ENCODE measurements at places on chromosomes 4 and X.

GRCh38 chr4:153705743-153706468, 21.8 kb downstream of the TLR2 start:
- no peak for DNase-seq

DNA sequence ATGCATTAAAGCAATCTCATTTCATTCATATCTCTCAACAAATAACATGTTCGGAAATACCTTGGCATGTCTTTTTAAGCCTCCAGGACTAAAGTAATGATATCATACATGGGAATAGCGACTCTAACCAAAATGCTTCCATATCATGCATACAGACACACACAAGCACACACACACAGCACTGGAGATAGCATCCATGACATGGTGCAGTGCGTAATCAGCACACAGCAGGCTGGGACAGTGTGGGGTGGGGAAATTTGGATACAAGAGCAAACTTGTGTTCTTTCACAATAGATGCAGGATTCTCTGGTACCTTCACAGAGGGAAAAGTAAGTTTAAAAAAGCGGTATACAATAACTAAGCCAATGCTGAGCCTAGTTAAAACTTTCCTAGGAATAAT, 132.3 kb upstream of the HPGD start:
- no peak for DNase-seq

- DNase-seq, result no peak
Measured at GRCh38 chrX:17549107-17549651, 174.2 kb downstream of the NHS start.

GRCh38 chr4:156538210-156538609, 433.4 kb downstream of the PDGFC start:
- DNase-seq, result no peak

GRCh38 chr4:44210750-44211149, 237.9 kb downstream of the KCTD8 start:
- DNase-seq, result no peak

DNA sequence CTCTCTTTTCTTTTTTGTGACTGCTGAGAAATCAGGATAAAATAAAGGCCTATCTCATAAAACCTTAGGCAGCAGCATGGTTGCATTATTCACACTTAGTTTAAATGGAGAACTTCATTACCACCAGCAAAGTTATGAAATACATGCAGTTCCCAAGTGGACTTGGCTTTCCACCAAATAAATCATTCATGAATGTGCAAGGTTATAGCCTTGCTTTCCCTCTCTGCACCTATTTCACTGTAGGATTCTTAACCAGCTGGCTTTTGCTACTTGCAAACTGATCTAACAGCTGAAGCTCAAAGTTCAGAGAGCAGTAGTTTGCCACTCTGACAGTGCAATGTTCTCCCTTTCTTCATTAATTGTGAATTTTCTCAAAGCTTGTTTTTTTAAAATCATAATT, 140.1 kb upstream of the SMIM31 start:
- DNase-seq, result peak; percentile 68

DNA sequence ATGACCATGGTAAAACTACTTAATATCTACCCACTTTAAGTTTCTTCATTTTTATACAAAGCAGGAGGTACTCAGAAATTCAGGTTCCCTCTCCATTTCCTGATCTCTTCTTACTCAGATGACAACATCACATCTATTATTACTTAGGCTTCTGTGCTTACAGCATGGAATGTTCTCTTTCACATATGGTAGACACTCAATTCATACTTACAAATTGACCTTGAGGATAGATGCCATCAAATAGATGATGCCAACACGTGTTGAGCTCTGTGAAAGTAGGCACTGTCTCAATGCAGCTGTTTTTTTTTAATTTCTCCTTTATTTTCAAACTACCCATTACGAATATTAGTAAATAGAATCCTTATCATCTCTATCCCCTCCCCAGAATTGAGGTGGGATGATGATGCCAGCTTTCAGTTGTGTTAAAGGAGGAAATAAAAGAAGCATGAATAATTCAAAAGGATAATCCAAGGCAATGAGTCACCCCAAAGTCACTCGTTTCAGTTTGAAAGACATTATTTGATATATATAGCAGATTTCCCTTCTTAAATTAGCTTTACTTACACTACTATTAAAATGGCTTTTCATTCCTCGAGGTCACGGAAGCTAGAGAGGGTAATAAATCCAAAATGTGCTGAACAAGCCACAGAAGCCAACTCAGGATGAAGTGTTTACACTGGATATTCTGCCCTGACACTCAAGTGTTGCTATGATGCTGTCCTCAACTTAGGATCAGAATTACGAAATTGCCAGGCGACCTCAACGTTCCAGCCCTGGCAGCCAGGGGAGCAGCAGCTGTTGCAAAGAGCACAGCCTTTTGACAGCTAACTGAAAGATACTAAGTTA, 124.2 kb upstream of the EOLA2 start:
- DNase-seq, result peak; percentile 50

GRCh38 chrX:103092942-103093341, at the start of gene NXF3:
Gene NXF3, minus strand, starts transcription at chrX:103093143. Its CDS starts 120 bp downstream, at chrX:103093023.
- no peak for DNase-seq

DNA sequence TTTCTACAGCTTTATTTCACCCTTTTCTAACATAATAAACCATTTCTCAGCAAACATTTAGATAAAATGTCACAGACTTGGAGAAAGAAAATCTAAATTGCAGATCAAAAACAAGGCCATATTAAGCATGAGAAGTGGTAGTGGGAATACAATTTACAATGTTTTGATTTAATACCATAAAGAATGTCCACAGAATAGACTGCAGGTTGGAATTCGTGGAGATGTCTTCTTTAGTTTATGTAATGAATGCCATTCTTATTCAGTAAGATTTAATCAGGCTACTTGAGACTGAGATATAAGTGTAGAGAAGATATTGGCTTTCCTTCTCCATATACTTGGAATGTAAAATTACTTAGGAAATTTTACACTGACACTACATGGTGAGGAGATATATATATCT, 91.9 kb upstream of the ZFP42 start:
- DNase-seq, result no peak

DNA sequence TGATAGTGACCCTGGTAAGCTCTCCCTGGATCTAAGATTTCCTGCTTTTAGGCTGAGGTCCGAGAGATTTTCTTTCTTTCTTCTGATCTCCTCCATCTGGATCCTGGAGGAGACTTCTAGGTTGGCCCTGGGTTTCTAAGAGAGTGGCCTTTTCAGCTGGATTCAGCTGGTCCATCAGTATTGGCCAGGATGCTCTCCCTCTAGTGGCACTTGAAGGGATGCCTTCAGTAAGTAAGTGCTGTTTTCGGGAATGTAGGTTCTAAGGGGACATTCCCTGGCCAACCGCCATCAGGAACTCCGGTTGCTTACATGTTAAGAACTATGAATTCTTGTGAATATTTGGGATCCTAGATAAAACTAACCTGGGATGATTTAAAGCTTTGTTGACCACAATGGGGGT, 56.9 kb downstream of the SERTM2 start:
- DNase-seq, result peak; percentile 47

- DNase-seq, result no peak
Measured at GRCh38 chr4:7194251-7195140, 2.2 kb downstream of the SORCS2 start.

DNA sequence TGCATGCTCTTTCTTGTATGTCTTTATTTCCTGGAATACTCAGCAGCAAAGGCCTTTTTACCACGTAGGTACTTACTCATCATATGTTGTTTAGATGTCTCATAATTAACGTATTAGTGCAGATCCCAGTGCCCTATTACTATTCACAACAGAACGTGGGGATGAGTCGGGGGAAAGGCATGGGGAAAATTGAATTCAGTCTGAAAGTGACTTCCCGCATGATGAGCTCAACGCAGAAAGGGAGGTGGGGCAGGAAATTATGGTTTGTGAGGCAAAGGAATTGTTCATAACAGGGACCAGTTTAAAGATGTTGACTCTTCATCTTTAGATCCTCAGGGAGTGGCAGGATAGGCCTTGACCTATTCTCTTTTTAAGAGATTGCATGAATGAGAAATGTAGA, 2.0 kb upstream of the TMPRSS11D start:
- peak; percentile 66 for DNase-seq

DNA sequence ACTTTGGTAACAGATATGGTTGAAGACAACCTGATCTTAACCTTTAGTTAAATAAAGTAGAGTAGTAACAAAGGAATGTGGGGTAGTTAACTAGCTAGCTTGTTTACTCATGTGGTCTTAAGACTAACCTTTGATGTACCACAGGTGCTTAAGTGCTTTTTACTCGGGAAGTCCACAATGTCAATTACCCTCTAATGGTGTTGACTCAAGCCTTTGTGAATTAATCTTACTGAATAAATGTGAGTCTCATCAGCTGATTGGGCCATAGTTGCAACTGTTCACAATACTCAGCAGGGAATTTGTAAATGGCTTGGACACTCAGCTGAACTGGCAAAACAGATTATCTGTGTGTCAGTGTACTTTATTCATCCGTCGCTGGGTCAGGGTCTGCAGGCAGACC, 119.0 kb upstream of the UGT8 start:
- DNase-seq, result no peak

GRCh38 chr4:176957353-176958118, 164.8 kb upstream of the VEGFC start:
- DNase-seq, result no peak

DNA sequence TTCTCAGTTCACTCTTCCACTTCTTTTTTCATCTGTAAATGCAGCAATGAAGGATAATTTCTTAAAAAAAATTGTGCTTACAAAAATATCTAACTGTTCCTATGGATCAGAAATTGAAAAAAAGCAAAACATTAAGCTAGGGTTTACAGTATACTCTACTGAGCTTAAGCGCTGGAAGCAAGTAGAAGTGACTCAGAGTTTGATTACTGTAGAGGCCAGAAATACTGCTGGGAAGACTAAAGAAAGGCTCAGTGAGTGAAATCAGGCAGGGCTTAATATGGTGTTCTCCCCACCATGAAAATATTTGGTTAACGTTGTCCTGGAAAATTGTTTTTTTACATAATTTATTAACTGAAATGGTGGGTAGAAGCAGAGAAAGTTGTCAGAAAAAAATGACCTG, 1061.8 kb upstream of the GRIA3 start:
- DNase-seq, result no peak

DNA sequence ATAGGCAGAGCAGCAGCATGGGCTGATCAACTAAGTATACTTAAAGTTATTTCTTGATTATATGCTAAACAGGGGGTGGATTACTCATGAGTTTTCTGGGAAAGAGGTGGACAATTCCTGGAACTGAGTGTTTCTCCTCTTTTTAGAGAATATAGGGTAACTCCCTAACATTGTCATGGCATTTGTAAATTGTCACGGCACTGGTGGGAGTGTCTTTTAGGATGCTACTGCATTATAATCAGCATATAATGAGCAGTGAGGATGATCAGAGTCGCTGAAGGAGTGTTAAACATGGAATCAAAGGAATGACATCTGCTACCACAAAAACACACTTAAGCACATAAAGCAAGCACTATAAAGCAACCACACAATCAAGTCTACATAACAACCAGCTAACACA, 66.5 kb downstream of the SPIN4 start:
- no peak for DNase-seq

DNA sequence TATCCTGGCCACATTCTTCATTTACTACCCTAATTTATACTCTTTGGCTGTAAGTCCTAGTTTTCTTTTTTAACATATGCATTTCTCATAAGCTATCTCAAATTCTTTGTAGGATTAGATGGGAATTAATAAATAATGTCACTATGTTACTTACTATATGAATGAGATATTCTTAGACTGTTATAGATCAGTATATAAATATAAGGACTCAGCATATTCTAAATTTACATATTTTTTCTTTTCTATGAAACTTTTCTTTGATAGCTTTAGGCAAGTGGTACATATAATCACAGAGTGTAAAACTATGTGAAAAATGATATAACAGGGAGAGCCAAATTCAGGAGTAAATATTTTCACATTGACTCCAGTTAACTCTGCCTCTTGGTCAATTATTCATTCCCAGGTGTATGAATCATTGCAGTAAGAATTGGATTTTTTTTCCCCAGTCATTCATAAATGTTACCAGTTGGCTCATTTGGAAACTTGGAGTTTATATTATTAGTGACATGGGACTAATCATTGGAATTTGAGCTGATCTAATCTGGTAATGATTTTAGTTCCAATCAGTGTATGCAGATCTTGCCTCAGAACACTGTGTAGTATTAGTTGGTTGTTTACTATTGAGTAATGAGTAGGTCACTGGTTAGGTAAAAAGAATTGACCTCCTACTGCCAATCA, 25.3 kb downstream of the FHIP1A start:
- DNase-seq, result peak; percentile 46

GRCh38 chr4:15930314-15930713, 8.2 kb downstream of the FGFBP1 start:
- no peak for DNase-seq

DNA sequence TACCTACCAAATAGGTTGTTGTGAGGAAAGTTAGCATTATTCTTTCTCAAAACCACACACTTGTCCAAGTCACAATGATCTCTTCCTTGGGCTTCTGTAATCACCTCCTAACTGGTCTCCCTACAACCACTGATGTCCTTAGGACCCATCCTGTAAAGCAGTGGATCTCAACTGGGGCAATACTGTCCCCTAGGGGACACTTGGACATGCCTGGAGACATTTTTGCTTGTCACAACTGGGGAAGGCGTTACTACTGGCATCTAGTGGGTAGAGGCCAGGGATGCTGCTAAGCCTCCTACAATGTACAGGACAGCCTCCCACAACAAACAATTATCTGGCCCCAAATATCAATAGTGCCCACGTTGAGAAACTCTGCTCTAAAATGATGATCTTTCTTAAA, 118.7 kb upstream of the AP1S2 start:
- DNase-seq, result peak; percentile 75

DNA sequence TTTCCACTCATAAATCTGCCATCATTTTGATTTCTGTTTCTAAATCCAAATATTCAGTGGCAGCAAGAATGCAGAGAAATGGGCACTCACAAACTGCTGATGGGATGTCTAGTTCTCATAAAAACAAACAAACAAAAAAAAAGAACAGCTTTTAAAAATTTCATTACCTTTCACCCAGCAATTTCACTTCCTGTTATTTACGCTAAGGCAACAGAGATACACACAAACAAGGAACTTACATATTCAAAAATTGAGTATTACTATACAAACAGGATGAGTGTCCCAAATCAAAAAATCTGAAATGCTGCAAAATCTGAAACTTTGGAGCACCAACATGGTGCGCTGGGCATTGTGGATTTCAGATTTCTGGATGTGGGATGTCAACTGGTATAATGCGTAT, 36.4 kb downstream of the FAT1 start:
- DNase-seq, result no peak

DNA sequence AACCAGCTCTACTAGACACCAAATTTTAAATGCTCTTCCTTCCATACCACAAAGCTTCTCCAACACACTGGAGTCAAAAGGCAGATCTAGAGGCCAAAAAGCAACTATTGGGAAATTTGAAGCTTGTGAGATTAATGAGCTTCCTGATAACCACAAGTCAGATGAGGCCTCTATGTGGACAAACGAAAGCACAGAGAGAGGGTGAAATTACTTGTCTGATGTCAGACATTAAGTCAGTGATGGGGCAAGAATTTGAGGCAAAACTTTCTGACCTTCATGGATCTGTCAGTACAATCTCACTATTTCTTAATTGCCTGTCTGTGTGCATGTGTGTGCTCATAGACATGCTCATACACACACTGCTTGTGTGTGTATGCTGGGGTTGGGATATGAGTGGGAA, 103.6 kb downstream of the GUCY2F start:
- DNase-seq, result no peak

Data from MCF 10A (cell line).